Right forelimb (tissue), 1 donor: ENCODE measurements at places on chromosomes 2 and 18.

DNA sequence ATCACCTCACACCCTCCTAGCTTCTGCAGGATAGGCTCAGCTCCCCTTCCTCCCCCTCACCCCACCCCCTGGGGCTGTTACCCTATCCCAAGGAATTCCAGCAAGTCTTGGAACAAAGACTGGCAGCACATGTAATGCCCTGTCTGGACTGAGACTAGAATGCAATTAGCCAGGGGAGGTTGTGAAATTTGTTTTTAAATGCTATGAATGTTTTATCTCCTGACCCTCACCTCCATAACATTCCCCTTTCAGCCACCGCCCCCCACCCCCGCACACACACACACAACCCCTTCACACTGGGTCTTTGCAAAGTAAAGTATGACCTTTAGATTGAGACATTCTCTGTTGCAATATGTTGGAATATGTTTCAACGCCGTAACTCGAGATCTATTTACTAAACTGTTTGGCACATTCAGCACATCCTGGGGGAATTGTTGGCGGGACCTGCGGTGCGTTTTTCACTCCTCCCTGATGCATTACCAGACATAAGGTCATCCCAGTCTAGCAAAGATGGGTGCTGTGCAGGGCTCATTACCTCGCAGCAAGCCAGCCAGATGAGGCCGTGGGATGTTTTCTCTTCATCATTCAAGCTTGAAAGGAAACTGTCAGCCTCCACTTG, 290.7 kb upstream of the SLC14A2 start:
- no peak for DNase-seq

DNA sequence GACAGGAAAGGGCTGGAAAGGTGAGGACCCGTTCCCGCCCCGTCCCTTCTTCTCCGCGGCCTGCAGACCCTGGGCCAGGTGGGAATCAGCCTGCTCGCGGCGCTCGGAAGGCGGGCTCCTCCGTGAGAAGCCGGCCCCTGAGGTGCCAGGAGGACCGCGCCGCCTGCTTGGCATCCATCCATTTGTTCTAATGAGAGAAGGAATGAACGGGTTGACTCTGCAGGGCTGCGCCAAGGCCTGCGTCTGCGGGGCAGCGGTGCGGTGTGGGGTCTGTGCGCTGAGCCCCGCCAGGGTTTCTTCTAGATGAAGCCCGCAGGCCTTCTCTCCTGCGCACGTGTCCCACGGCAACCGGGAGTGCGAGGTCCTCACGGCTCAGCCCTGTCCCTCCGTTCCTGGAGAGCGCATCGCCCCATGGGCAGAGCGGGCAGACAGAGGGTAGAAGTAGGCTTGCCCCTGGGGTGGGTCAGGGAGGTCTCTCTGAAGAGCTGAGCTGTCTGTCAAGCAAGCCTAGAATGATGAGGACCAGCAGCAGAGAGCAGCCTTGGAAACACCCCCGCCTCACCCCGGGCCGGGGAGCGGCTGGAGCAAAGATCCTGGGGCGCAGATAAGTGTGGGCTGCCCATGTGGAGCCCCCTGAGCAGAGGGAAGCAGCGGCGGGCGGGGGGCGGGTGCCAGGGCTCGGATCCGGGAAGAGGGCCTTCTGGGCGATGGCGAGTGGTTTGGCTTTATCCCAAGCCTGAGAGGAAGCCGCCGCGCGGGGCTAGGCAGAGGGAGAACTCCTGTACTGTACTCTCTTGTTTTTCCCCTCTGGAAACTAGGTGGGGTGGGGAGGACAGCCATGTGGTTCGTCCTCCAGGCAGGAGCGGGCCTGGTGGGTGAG, 27.9 kb upstream of the HS6ST1 start:
- DNase-seq: no peak

- no peak for DNase-seq
Measured at GRCh38 chr2:202109737-202110184, 36.7 kb downstream of the KIAA2012 start.

GRCh38 chr2:200681697-200682096, 95.9 kb downstream of the AOX1 start:
- no peak for DNase-seq

DNA sequence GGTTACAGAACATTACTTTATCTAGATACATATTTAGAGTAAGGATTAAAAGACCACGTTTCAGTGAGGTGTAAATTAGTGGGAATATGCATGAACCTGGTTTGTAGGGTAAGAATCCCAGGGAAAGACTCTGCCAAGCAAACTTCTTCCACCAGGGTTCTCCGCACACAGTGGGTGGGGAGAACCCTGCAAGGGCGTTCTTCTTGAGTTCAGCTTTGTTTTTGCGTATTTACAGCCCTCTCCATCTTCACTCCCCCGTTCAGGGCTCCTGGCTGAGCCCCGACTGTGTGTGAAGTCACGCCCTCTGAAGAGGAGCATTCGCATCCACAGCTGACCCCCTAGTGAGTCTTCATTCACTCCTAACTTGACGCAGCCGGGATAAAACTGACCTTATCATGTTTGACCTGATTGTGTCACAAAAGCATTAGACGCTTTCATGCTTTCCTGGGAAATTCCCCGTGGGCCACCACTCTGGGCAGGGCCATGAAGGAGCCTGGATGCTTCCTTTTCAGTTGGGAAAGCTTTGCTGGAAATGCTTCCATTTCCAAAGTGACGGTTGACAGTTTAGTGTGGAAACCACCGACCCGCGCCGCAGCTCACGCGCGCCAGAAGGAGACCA, 1.0 kb downstream of the ALKAL2 start:
- DNase-seq: no peak

- no peak for DNase-seq
Measured at GRCh38 chr2:16120591-16121180, 180.3 kb downstream of the MYCN start.

GRCh38 chr2:127231130-127231865, 11.2 kb upstream of the CYP27C1 start:
- no peak for DNase-seq

DNA sequence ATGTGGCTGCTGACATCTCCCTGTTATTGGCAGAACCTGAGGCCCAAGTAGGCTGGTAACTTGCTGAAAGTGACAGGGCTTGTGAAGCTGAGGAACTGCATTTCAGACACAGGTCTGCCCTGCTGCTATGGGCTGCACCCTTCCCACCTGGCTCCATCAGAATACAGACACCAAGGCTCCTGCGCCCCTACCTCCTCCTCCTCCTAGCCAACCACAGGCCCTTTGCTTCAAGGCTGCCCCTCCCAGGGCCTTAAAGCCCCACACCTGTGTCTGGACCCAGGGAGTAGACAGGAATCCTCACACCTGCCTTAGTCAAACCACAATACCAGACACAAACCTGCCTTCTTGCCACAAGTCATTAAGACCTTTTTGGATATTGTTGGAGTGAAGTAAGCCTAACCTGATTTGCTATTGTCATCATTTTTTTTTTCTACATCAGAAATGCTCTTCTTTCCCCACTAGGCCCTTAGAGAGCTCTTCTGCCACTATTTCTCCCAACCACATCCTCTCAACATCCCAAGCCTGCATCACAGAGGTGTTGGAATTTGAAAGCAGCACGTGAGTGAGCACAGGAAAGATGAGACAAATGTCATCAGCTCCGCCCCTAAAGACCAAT, 489.7 kb downstream of the EIPR1 start:
- DNase-seq: no peak

DNA sequence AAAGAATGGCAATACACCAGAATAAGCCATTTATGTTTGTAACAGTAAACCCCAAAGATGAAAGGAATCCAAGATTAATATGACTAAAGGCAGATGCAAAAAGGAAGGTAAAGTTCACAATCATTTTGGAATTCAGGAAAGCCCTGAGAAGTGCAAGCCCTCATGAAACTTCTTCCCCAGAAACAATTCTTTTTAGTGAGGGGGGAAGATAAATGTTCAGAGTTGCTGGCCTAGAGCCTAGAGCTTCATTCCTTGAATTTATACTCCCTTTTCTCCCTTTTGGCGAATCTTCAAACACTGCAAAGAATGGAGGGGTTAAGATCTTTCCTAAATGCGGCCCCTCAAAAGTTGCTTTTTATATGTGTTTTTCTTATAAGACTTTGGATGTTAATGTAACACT, 368.8 kb downstream of the MEIS1 start:
- no peak for DNase-seq

DNA sequence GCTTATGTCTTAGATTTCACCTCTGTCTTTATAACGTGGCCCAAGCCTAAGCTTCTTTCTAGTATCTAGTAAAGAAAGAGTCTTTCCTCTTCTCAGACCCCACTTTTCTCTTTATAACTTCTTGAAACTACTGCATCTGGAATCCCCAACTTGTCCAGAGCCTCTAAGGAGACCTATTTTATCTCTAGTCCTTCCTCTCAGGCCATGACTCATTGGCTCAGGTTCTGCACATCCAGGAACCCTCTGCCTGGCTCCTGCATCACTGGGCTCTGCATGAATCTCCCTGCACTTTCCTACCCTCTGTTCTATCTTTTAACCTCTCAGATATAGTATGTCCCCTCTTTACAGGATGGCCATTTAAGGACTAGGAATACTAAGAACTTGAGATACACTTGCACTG, 124.7 kb downstream of the DNAH6 start:
- DNase-seq: no peak

DNA sequence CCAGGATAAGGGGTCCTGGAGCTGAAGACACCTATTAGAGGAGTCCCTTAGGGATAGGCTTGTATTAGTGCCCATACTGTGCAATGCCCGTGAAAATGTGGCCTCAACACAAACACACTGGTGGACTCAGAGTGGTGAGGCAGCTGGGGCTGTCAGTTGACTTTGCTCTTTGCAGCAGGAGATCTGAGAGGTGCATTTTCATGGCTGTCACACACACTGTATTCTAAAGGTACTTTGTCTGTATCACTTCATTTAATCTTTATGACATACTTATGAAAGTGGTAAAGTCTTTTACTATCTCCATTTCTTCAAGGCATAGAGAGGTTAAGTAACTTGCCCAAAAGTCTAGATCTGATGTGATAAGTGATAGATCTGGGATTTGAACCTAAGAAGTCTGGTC, 55.1 kb upstream of the GCFC2 start:
- DNase-seq: no peak

DNA sequence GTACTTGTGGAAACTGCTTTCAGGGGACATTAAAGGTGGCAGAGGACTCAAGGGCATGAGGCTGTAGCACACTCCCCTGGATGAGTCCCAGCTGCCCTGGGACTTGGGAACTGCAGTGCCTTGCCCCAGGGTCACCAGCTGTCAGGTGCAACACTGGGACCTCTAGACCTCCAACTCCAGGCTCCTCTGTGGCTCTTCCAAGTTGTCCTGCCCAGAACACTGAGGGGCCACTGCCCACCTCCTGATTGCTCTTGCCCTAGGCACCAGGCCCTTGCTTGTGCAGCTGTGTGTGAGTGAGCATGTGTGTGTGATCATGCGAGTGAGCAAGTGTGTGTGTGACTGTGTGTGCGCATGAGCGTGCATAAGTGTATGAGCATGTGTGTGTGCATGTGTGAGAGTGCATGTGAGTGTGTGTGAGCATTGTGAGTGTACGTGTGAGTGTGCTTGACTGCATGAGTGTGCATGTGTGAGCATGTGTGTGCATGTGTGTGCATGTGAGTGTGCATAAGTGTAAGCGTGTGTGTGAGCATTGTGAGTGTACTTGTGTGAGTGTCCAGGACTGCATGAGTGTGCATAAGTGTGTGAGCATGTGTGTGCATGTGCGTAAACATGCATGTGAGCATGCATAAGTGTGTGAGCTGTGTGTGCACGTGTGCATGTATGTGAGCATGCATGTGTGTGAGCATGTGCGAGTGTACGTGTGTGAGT, 301.5 kb downstream of the NDUFA10 start:
- no peak for DNase-seq

DNA sequence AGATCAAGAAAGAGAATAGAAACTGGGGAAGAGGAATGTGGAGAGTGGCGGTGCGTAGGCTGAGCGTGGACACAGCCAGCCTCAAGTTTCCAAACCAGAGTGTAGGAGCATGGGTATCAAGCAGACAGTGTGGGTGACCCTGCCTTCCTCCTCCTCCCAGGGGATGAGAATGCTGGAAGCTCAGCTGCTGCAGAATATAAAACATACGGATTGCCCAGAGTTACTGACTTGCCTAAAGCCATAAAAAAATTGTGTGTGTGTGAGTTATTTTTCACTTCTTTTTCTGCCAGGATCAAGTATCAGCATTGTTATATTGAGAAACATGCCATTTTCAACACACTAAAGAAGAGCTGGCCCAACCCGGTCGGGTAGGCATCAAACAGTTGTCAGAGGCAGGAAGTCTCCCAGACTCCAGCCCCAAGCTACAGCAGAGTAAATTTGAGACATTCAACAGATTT, 333.3 kb upstream of the ACVR2A start:
- peak; percentile 56 for DNase-seq

DNA sequence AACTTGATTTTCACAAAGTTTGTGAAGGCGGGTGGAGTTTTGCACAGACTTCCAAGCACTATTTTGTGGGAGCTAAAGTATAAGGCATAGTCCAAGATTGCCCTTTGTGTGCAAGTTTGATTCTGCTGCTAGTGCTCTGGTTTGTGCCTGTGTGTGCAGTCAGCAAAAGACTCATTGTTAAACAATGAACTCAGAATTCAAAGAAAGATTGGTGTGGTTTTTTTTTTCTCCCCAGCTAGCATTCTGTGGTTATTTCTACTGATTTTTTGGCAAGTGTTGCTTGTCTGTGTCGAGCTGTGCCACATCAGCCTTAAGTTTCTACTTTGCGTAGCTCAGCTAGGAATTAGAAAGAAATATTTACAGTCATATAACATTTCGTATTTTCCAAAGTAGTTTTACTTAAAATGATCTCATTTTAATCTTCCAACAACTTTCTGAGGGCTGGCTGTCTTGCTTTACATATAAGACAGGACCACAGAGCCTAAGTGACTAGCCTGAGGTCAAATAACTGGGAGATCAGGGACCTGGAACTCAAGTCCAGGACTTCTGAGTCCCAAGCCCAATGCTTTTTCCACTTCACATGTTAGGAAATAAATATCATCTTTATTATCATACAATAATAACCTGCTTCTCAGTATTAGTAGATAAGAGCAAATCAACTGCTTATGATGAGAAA, 69.8 kb downstream of the BABAM2 start:
- no peak for DNase-seq

DNA sequence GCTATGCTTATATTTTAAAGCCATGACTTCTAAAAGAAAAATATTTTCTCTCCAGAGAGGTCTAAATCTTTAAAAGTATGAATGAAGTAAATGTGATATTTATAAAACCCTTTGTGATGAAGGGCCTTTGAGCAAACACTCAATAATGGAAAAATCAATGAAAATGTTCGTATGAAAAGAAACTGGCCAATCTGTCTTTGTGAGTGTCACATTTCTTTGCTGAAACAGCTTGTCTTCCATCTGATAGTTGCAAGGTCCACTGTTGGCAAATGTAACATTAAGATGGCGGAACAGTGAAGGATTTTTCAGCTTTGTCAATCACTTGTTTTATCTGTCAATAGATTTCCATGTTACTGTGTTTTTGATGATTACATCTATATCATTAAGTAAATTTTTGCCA, 162.9 kb upstream of the GATA6 start:
- no peak for DNase-seq

DNA sequence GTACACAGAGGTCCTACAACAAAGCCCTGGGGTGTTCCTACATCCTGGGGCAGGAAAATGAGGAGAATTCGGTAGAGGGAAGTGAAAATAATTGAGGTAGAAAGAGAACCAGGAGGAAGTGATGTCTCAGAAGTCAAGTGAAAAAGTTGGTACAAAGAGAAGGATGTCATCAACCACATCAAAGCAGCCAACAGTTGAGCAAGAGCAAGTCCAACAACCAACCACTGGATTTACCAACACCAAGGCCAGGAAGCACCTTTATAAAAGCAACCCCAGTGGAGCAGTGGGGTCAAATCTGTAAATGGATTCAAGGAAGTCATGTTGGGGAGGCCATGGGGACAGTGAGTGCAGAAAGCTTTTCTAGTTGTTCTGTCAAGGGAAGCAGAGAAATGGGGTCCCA, 360.4 kb downstream of the ZNF516 start:
- DNase-seq: no peak
